ENCODE measurements at places on chromosomes 12 and 14.

- DNase-seq: no peak
Measured at GRCh38 chr14:57244106-57244505, 24.6 kb downstream of the EXOC5 start.

GRCh38 chr12:66058554-66058953, 72.0 kb downstream of the LLPH start:
- DNase-seq: no peak

DNA sequence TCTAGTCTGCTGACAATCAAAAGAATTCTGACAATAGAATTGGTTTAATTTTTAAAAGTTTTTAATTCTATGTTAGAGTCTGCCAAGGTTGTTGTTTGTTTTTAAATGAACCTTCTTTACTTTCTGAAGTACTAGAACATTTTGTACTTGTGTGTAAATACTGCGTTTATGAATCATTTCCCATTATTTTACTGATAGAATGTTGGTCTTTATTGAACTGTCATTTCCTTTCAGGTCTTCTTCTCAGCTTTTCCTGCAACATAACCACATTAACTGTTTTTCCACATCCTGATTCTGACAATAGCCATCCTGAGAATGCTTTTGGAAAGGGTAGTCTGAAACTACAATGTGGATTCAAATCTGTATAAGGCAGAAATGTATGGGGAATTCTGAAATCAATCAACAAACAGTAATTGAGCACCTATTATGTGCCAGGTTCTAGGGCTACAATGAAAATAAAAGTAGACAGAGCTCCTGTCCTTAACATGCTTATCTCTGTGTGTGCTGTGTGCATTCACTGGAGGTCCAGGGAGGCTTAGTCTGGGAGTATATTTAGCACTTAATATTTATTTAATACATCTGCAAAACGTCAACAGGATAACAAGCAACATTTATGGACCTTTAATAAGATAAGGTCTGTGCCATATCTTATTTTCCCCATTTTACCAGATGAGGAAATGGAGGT, 73.1 kb upstream of the SLC38A2 start:
- no peak for DNase-seq

- DNase-seq: no peak
Measured at GRCh38 chr14:94342334-94342934, 19.3 kb upstream of the SERPINA6 start.

DNA sequence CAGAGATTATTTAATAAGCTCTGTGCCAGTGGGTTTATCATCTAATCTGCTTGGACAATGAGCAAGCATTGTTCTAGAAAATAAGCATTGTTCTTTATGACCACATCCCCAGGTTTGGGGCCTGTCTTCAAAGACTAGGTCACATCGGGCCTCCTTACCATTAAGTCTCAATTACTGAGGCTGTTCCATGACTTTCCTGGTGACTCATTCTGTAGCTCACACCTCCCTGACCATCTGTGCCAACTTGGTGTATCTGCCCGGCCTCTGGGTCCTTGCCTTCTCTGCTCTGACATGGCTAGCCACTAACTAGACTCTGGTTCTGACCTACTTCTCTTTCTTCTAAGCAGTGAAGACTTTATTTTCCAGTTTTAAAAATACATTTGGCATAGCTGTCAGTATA, 44.4 kb upstream of the PLEKHA5 start:
- DNase-seq: no peak

- DNase-seq: peak; percentile 60
Measured at GRCh38 chr12:122080149-122081082, 1.9 kb downstream of the MLXIP start.

- DNase-seq: no peak
Measured at GRCh38 chr14:98859301-98859700, 412.7 kb downstream of the BCL11B start.

- no peak for DNase-seq
Measured at GRCh38 chr14:68941820-68942219, 37.3 kb downstream of the ACTN1 start.

- no peak for DNase-seq
Measured at GRCh38 chr12:19792028-19792427, 352.7 kb downstream of the AEBP2 start.

DNA sequence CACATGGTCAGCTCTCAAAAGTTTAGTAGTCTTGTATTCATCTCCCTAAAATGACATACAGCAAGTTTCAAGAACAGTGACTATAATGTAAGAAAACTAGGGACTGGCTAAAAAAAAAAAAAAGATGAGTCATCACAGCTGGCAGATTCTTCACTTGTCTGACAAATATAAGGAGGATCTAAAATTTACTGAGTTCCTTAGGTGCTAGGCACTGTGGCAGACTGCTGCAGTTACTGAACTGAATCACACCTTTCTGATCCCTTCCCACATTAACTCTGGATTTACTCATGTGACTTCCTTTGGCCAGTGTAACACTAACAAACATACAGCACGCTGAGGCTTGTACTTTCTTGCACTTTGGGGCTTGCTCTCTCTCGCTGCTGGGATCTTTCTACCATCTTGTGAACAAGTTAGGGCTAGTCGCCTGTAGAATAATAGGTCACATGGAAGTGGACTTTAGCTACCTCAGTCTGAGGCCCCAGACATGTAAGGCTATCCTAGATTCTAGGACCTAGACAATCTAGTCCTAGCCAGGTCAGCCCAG, 32.1 kb downstream of the BAZ1A start:
- DNase-seq: peak; percentile 30

DNA sequence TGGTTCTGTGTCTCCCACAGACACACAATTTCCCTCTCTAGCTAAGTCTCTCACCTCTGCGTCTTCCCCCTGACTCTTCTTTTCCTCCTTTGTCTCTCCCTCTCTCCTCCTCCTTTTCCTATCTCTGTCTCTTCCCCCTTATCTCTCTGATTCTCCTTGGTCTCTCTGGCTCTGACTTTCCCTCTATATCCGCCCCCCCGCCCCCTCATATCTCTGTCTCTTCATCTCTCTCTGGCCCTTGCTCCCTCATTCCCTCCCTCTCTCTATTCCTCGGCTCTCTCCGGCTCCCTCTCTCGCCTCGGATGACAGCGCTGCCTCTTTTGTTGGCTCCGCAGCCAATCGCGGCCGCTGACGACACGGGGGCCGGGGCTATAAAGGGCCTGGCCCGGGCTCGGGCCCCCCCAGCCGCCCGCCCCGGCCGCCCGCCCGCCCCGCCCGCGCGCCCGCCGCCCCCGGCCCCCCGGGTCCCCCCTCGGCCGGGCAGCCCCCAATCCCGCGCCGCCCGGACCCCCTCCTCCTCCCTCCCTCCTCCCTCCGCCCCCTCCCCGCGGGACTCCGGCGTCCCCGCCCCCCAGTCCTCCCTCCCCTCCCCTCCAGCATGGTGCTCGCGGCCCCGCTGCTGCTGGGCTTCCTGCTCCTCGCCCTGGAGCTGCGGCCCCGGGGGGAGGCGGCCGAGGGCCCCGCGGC, at the start of gene GDF11:
Gene GDF11, plus strand, starts transcription at position 404 of the 687 bp plus-strand sequence. Its CDS starts 195 bp downstream, at position 599.
- peak; percentile 90 for DNase-seq

DNA sequence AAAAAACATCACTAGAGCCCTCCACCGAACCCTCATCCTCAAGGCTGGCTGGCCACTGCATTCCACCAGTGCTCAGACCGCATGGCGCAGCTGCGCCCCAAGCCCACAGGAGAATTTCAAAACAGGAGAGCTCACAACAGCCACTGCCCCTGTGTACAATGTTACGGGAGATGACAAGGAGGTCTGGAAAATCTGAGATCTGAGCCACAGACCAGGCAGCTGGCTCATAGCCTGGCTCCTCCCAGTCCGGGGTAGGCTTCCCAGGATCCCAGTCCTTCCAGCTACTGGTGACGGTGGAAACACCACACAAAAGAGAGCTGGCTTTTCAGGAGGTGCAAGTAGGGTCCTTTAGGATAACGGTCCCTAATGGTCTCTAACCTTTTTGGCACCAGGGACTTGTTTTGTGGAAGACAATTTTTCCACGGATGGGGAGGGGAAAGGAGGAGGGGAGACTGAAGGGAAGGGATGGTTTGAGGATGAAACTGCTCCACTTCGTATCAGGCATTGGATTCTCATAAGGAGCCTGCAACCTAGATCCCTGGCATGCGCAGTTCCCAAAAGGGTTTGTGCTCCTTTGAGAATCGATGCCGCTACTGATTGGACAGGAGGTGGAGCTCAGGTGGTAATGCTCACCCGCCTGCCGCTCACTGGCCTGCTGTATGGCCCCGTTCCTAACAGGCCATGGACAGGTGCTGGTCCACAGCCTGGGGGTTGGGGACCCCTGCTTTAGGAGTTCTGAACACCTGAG, 23.0 kb upstream of the NRDE2 start:
- DNase-seq: no peak

GRCh38 chr14:95163132-95163531, 5.8 kb upstream of the DICER1 start:
- DNase-seq: no peak

- DNase-seq: no peak
Measured at GRCh38 chr12:127685931-127686330, 581.0 kb upstream of the TMEM132C start.

DNA sequence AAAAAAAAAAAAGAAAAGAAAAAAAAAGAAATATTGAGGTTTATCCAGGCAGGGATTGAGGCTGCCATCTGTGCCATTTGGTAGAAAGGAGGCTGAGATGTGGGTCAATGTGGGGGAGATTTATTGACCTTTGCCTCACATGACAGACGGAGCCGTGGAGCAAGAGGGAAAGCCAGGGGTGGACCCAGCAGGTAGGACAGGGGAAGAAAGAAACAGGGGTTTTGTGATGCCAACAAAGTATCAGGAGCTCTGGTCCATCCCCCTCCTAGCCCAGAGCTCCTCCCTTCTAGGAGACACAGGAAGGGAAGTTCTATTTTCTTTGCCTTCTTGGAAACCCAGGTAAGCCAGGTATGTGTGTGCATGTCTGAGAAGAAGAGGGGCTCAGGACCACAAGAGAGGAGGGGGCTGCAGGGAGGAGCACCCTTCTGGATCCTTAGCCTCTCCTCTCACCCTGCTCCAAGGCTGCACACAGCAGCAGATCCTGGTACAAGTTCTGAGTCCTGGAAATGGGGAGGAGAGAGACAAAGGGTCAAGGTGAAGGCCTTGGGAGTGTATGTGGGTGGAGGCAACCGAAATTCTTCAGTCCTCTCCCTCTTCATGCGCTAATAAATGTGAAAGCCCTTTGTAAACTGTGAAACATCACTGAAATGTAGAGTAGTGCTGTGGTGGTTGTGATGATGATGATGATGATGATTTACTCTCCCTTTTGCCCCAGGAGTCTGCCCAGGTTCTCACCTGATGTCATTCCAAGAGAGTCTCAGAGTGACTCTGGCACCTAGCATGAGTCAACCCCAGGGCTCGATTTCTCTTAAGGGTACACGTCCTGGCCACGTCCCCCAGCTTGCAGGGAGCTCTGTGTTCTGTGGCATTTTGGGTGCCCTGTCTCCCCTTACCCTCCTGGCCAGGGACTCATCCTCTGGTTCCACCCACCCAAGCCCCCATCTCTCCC, 26.3 kb downstream of the ZFP36L1 start:
- no peak for DNase-seq

GRCh38 chr12:31371256-31371620, 45.3 kb upstream of the SINHCAF start:
- no peak for DNase-seq

DNA sequence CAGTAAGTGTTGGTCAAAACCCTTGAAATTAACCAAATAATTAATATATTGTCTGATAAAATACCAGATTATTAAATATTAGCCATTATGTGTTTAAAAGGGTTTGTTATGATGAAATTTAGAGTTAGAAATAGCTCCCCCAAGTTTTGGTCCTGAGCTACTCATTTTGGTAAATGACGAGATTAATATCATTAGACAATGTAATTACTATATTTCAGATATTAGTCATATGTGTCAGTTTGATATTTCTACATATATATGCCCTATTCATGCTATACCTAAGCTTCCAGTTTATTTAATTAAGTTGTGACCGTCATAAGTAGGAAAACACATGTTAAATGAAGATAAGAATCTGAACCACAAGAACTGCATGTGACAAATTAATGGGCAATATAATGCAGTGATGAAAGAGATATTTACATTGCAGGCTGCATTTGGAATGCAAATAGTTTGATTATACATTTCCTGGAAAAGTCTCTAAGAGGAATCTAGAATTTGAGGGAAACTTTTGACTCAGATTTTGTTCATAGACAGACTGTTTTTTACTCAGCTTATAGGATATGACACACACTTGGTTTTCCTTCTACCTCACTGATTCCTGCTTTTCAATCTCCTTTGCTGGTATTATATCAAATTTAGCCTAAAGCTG, 70.5 kb downstream of the TBC1D30 start:
- DNase-seq: no peak

- no peak for DNase-seq
Measured at GRCh38 chr12:6241495-6241894, 41.3 kb downstream of the CD9 start.

- DNase-seq: no peak
Measured at GRCh38 chr14:89212386-89213235, 204.4 kb downstream of the FOXN3 start.

DNA sequence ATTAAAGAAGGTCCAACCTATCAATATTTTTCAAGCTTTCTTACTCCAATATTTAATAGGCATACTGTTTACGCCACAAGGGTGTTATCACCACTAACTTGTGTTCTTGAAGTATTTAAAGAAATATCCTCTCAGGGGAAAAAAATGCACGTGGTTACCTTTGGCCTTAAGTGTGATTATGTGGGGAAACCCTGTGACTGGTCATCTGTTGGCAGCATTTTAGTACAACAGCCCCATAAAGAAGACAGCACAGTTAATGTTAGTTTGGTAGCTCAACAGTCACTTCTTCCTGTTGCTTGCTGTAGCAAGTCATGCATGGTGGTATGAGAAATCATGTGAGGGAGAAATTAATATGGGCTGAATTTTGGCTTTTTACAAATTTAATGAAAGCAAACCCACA, 1021.5 kb upstream of the TMEM132C start:
- no peak for DNase-seq
